Dorsolateral prefrontal cortex (tissue), 122 donors: ENCODE measurements at places on chromosomes 2 and 18.

- no peak for DNase-seq
Measured at GRCh38 chr2:191866195-191866594, 19.3 kb upstream of the CAVIN2 start.

DNA sequence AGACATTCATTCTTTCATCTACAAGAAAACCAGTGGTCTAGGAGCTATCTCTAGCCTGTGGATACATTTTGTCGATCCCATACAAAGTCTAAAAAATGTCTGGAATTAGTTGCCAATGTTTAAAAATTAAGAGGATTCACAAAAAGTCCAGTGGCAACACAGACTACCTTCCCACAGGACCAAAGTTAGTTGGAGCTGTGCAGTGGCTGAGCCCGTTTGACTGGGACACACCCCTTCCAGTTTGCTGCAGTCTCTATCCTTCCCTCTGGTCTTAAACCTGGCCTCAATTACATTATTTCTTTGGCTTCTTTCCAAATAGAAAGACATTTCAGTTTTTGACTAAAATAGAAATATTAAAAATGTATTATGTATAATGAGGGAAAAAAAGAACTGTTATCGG is 18.6 kb downstream of the SLC16A14 start:
- DNase-seq = no peak

DNA sequence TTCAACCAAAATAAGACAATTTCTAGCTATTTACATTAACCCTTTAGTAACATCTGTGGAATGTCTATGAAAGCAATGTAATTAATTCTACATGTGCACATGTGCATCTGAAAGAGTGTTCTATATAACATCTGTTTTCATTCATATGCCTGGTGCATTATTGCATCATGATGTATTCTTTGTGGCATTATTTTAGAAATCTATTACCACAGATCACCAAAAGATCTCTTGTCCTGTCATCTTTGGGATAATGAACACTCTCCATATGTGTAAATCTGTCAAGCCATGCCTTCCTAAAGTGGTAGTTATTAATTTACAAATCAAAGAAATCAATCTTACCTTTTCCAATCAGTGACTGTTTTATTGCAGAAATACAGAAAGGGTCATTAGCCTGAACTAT is 86.9 kb downstream of the TRIB2 start:
- no peak for DNase-seq

- DNase-seq = no peak
Measured at GRCh38 chr2:60649721-60650120, 96.3 kb upstream of the BCL11A start.

- peak; percentile 65 for DNase-seq
Measured at GRCh38 chr2:98917031-98917471, 19.0 kb downstream of the CRACDL start.

DNA sequence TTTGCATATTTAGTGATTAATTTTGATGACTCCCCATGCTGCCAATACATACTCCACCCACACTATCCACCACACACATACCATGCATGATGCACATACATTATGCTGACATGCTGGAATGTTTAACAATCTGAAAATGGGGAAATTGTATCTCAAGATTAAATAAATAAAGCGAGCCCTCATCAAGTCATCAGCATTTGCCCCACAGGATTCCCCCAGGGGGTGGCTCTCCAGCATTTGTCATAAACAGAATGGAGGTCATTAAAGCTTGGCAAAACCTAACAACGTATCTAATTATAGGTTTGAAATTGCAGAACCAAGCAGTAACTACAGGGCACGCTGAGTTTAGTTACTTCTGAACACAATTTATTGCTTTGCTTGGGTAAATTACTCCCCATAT is 141.2 kb upstream of the TACR1 start:
- DNase-seq = no peak

DNA sequence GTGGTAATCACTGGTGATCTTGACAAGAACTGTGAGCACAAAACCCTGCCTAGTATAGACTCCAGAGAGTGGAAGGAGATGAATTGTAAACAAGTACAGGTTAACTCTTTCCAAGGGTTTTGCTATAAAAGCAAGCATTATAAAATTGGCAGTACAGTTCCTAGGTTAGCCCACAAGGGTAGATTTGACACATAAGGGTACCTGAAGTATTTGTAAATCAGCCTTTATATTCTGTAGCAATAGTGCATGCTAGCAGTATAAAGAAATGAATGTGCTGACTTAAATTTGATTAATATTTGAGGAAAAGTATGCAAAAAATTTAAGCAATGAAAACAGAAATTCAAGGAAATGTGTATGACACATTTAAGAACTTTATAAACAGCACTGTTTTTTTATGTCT is 42.4 kb downstream of the SP3 start:
- no peak for DNase-seq

DNA sequence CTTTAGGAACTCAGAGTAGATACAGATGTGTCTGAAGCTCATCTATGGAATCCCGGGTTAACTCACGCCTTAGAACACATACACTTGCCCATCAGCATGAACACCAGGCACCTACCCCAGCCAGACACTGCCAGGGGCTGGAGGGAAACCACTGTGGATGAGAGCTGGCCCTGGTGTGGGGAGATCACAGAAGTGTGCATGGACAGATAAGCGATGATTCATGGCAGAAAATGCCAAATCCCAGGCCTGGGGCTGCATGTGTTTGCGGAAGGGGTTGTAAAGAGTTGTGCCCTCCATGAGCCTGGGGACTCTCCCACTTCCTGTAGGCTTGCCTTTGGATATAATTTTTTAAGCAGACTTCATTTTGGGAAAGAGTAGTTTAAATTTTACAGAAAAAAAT is 193.4 kb downstream of the FHOD3 start:
- no peak for DNase-seq

GRCh38 chr18:31736630-31737029 is 24.1 kb downstream of the SLC25A52 start:
- DNase-seq = no peak

DNA sequence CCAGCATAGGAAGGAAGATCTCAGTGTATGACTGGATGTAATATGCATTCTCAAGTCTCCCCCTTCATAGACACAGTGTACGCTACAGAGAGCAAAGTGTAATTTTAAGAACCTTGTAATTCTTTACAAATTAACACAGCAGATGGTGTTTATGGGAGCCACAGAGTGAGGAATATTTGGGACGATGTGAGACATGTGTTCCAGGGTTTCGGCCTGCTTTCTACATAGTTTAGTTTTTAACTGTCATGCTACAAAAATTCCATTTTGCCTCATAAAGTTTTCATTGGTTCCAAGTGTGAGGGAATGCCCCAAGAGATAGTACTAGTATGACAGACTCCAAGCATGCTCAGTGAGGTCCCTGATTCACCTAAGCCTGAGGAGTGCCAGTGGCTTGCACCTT is 76.2 kb upstream of the LRRTM1 start:
- no peak for DNase-seq

GRCh38 chr2:45006041-45006941 is 3.0 kb downstream of the SIX2 start:
- no peak for DNase-seq

GRCh38 chr2:29977284-29977683 is 55.9 kb upstream of the ALK start:
- no peak for DNase-seq

- no peak for DNase-seq
Measured at GRCh38 chr2:191634791-191635190, 43.1 kb upstream of the NABP1 start.

DNA sequence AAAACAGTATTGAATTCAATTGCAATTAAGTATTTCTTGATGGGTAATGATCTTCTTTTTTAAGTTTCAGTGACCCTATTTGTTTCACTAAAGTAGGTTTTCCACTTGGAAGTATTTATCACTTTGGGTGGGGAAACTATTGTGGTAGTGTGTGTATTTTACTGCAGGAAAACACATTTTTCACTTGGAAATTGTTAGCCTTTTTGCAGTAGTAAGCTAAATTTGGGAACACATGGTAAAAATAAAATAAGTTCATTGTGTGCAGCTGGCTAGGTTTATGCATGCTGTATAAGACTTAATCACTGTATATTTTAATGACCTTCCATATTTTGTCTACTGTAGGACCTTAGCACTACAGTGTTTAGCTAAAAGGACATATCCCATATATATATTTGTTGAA is 28.5 kb upstream of the RTTN start:
- DNase-seq = no peak

GRCh38 chr2:190746971-190747761 is 98.3 kb downstream of the NAB1 start:
- no peak for DNase-seq

DNA sequence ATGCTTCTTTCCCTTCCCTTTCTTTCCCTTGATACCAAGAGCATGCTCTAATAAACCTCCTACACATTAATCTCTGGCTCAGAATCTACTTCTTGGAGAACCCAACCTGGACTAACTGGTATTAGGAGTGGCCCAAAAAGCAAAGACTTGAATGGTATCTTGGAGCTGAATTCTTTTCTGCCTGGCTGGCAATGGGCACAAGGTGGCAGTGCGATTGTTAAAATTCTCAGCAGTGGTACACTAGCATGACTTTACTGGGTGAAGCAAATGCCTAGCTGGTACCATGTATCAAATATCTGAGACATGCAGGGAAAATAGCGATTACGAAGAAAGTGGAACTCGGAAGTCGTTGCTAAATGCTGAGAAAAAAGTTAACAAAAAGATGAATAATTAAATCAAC is 376.1 kb downstream of the XIRP2 start:
- DNase-seq = peak; percentile 34
